ENCODE measurements at places on chromosomes 5 and 9.

- DNase-seq: no peak
These were observed 283.4 kb downstream of the PRELID2 start for GRCh38 chr5:145551714-145552113.

DNA sequence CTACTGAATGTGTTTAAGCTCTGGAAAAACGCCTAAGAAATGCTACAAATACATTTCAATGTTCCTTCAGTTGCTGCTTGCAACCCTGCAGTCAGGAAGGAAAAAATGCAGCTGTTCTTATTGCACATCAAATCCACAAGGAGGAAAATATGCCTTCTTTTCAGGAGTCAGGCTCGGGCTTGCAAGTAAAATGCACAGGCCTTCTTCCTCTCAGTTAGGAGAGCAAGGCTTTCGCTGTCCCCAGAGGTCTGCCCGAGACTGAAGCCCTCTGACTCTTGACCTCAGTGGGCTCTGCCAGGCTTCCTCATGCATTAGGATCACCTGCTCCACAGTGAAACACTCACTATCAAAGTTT, 899 bp upstream of the SHC3 start:
- no peak for DNase-seq

GRCh38 chr5:67992923-67993322, 222.6 kb upstream of the PIK3R1 start:
- no peak for DNase-seq

GRCh38 chr9:90904706-90905478, 103.3 kb downstream of the SYK start:
- DNase-seq: no peak

DNA sequence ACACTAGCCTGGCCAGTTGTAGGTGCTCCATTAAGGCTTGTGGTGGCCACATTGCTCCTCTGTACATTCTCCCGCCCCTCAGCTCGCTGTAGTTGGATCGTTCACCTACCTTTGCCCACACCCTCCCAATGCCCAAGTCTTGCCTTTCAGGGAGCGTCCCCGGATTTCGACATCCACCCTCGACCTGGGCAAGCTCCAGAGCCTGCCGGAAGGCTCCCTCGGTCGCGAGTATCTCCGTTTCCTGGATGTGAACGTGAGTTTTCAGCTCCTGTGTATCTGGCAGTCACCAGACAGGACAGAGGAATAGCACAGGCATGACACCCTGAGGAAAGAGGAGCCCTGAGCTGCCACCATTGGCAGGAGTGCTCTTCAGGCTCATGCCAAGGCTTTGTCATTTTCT, 3.0 kb downstream of the COQ4 start:
- no peak for DNase-seq

- no peak for DNase-seq
These were observed 44.4 kb downstream of the TNFAIP8 start for GRCh38 chr5:119400245-119400644.

- no peak for DNase-seq
These were observed 138.7 kb downstream of the RAPGEF6 start for GRCh38 chr5:131496400-131496713.

DNA sequence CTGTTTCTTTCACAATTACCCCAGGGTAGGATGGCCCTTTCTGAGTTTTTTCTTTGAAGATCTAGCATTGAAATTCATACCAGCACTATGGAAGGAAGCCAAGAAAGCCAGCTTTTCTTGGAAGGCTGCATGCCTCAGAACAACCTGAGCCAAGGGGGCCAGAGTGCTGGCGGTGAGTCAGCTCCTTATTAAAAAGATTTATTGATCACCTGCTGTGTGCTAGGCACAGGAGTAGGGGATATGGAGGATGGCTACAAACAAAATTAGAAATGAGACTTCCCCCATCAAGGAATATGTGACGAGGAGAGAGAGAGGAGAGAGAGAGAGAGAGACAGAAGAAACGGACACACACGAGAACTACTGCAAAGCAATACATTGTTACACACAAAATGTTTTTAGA, 184.6 kb upstream of the PUM3 start:
- DNase-seq: no peak

DNA sequence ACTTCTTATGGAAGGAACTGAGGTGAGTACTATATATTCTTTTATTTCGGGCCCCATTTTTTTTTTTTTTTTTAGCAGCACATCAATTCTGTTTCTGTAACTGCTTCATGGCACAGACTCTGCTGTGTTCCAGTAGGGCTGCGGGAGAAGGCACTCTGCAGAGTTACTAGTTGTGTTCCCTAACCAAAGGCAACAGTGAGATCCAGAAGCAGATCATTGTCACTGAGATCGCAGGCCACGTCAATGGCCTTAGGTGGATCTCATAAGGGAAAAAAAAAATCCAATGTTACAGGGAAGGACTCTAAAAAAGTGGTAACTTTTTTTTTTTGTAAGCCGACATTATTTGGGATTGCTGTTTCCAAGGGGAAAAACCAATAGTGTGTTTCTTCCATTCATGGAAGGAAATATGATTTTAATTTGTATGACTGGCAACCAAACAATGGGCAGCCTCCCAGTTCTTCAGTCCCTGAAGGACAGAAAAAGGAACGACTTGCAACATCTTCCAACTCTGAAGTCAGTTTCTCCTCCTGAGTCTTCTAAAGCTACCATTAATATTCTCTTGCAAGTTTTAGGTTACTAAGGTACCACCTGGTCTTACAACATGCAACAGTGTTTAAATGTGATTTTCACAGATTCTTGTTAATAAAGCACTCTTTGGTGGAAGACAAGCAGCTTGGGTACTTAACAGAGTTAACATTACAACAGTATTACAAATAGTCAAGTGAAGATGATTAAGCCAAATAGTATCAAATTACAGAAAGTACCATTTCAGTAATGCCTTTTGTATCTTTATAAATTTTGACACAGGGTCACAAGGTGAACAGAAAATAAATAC, 52.8 kb downstream of the HABP4 start:
- DNase-seq: no peak

DNA sequence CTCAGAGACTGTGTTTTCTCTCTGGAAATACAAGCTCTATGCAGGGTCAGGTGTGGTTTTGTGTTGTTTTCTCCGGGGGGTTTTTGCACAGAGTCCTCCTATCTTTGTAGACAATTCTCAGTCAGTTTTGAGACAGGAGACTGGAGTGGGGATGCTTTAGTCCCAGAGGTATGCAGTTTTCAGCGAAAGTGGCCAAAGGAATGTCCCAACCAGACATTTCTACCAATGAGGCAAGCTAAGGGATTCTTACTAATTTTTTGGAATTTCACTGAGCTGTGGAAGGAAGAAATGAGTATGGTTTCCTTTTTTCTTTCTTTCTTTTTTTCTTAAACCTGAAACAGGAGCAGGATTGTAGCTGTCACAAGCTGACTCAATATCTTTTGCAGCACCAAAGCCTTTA, 35.3 kb upstream of the PLPP1 start:
- DNase-seq: no peak

GRCh38 chr9:98634685-98635336, 73.9 kb downstream of the GABBR2 start:
- DNase-seq: no peak

GRCh38 chr5:150464554-150465012, 15.0 kb upstream of the RPS14 start:
- no peak for DNase-seq

DNA sequence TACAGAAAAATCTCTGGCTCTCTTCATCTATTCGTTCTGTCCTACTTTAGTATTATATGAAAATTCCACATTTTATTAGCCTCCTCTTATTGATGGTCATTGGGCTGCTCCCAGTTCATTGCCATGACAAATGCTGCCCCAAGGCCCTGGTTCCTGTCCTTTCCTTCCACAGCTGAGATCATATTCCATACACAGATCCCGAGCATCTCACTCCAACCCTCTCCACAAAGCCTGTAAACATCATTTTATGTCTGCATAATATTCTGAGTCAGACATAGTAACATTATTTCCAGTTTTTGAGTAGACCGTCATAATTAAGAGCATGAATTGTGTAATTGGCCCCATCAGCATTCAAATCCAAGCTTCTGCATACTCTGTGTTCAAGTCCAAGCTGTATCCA, 86.3 kb downstream of the MVB12B start:
- no peak for DNase-seq

GRCh38 chr5:69231281-69231680, 3.4 kb upstream of the CDK7 start:
- no peak for DNase-seq

DNA sequence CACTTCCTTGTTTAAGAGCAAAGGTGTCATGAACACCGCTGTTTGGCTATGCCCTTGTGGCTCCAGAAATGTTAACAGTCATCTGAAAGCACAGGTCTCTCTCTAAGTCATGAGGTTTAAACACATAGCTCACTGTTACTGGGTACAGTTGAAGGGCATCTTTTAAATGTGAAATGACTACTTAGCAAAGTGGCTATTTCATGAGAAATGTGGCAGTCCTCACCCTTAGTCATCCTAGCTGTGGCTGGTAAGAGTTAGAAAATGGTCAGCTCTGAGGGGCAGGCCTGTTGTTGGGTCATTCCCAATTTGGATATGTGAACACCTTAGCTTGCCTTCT, 24.2 kb upstream of the TMEM171 start:
- DNase-seq: no peak

DNA sequence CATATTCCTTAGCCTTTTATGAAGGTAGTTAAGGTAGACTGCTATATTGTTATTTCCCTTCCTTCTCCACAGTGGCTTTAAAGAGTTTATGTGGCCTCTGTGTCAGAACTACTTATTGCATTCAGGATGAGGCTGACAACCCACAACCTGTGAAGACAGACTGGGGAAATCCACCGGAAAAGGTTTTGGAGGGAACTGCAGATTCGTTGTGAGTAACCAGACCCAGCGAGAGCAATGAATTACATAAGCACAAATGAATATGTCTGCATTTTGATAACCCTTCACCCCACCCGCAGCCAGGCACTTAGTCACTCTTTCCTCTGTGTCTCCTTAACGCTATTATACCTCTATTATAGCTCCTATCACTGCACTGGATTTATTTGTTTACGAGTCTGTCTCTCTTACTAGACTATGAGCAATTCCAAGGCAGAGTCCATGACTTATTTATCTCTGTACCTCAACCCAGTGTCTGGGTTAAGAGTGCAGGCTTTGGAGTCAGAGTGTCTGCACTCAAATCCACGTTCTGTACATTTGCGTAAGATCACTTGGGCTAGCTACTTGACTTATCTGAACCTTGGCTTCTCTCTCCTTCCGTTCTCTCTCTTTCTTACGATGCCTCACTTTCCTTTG, 19.2 kb downstream of the KCTD16 start:
- peak; percentile 75 for DNase-seq

DNA sequence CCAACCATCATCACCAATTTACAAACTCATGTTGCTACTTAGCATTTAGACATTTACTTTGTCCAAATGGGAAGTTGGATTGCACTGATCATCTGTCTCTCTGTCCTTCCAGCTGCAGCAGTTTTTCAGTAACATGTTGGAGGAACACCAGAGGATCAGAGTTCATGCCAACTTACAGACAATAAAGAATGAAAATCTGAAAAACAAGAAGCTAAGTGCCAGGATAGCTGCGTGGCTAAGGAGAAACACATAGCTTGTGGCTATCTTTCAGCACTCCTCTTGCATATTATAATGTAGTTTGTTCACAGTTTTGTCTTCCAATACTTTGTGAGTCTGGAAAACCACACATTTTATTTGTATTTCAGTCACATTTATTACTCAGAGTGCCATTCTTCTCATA, 6.4 kb upstream of the ARL14EPL start:
- no peak for DNase-seq

DNA sequence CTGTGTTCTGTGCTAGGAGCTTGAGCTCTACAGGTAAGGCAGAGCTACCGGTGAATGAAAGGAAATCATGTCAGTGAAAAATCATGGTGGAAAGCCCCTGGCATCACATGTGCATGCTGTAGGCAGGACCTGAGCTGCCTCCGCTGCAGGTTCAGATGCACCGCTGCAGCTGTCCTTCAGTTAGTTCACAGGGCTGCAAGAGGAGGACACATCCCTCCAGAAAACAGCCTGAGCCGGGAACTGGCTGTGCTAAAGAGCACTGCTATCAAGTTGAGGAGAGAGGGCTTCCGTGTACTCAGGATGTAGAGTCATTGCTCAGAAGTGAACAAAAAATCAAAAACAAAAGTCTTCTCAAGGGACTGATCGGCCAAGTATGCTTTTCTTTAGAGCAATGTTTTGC, 138.6 kb downstream of the ERCC6L2 start:
- DNase-seq: no peak

DNA sequence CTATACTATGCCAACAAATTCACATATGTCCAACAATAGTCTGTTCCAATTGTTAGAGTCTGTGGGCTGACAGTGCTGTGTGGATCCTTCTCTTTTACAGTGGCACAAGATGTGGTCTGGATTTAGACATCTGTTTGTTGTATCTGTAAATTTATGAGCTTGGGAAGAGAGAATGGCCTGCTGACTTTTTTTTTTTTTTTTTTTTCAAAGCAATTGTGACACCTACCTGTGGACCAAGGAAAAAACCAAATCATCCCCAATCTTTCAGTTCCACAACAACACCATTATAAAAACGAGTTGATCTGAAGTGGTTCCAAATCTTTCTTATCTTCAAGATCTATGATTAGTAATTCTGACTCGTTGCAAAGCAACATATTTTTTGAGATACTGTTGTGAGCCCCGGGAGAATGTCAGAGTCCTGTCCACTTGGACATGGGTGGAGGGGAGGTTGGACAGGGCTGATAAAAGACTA, 4.9 kb downstream of the IRX2 start:
- DNase-seq: no peak

GRCh38 chr5:136006164-136006563, 22.6 kb upstream of the TGFBI start:
- no peak for DNase-seq

GRCh38 chr5:67963789-67964519, 251.6 kb upstream of the PIK3R1 start:
- DNase-seq: no peak

- no peak for DNase-seq
These were observed 52.3 kb upstream of the FAM120AOS start for GRCh38 chr9:93505541-93506132.

DNA sequence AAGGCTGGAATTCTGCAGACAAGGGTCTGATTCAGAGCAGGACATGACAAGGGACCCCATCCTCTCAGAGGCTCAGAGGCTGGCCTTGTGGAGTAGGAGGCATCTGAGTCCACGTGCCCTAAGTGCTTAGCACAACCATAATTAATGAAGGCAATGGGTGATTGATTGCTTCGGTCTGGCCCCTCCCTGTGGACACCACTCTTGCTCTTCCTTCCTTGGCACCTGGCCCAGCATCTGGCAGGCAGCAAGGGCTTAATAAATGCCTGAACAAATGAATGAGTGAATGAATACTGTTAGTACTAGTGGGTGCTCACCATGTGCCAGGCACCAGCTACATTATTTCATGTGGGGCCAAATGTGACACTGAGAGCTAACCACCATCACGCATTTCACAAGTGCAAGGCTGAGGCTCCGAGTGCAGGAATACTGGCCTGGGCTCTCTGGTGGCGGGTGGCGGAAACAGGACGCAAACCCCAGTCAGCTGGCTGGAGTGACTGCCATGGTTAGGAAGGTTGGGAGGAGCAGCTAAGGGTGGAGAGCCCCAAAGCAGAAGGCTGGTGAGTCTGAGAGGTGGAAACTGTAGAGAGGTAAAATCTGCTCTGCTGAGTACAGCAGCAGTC, 53.6 kb downstream of the ASS1 start:
- no peak for DNase-seq

GRCh38 chr5:77292026-77292757, 81.7 kb downstream of the PDE8B start:
- DNase-seq: no peak

All from stimulated activated CD8-positive, alpha-beta memory T cell treated with anti-CD3 and anti-CD28 coated beads, Interleukin-4, amount 100 ng/mL, for 4 hours (primary cell).